Occipital lobe (tissue), 3 donors: ENCODE measurements at places on chromosomes 4 and X.

- DNase-seq, result no peak
Observed at GRCh38 chrX:100652266-100652665, 8.3 kb downstream of the SRPX2 start.

DNA sequence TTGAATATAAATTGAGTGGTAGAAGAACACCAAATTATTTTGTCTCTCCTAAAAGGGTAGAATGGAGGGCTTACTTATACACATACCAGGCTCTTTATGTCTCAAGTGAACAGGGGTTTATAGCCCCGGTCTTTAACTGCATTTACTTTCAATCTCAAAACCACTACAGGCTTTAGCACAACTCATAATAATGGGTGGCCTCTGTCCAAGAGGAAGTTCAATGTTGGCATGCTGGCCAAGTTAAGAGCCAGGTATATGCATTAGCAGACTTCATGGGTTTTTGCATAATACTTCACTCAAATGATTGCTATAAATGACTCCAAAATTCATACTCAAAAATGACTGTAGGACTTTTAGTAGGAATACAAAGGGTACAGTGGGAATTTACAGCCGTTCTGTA lies 118.5 kb upstream of the OTUD4 start:
- no peak for DNase-seq

DNA sequence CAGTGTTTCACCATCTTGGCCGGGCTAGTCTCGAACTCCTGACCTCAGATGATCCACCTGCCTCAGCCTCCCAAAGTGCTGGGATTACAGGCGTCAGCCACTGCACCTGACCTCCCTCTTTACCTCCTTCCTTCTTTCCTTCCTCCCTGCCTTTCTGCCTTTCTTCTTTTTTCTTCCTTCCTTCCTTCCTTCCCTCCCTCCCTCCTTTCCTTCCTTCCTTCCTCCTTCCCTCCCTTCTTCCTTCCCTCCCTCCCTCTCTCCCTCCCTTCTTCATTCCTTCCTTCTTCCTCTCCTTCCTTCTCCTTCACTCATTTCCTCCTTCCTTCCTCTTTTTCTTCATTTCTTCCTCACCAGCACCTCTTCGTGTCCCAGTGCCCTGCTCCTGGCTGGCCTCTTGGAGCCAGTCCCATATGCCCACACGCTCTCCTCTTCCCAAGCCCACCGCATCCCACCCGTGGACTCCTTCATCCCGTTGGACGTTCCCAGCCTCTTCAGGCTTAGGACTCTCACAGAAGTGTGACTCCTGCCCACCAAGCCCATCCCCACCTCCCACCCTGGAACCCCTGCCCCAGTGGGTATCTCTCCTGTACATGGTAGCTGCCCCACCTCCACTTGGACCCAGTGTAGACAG lies 22.6 kb downstream of the CSF2RA start:
- DNase-seq, result no peak

DNA sequence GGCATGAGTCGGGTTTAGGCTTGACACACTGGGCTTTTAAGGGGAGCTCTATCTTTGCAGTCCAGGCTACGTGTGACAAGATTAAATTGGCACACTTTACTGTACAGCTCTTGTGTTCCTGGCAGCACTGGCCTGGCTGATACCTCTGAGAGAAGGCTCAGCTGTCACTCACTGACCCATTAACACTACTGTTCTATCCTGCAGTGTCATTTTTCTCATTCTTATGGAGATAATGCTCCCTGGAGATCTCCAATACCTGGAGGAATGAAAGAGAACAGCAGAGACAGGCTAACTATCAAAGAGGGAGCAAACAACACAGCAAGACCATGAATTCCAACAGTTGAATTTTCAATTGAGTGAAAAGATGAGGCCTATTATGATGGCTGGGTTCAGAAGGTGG lies 1.7 kb upstream of the PDHA2 start:
- no peak for DNase-seq

DNA sequence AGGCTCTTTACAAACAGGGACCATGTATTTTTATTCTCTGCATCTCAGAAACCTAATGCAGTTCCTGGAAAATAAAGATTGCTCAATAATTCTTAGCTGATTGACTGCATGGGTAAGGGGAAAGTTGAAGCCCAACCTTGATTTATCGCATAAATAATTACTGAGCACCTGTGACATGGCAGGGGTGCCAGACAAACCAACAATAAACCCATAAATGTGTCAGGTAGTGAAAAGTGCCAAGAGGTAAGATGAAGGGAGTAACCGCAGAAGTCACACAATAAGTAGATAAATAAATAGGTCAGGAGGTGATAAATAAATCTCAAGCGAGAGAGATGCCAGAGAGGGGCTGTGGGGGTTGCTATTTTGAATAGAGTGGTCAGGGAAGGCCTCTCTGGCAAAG lies 20.1 kb upstream of the AP1S2 start:
- DNase-seq, result no peak

DNA sequence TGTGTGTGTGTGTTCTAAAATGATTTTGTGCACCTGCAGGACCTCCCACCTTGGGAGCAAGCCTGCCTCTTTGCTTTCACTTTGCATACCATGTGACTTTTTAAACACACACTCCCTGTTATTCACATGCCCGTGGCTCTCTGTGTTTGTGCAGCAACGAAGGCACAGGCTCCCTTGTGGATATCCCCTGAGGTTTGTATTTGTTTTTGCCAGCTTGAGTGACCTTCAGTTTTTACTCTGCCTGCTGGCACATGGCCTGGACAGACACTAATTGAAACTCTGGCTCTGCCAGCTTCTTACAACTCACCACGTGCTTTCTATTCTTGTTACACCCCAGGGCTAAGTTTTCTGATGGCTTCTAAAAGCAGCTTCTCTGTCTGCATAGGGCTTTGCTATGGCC lies 885.8 kb downstream of the SH3BGRL start:
- DNase-seq, result no peak
